HepG2 (cell line): ENCODE measurements at places on chromosomes 4 and X. TPM values are rescaled to one million over a fixed set of nuclear protein-coding genes. Genes with fewer than 3 reads are reported as not detected.

Gene CT45A10
- polyA plus RNA-seq: not detected in 2 replicates

DNA sequence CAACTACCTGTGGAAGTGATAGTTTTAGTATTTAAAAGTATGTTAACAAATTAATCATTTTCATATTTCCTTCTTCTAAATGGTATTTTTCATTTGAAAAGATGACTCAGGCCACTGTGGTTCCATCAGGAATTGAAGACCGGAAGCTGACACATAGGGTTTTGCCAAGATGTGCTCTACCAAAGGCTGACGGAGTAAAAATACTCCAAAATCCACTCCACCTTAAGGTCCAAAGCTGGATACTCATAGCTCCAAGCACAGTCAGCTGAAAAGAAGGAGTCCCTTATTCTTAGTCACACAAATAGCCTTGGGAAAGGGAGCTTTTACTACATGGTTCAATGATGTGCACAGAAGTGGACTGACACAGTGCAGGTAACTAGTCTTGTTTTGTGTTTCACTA lies 472.0 kb downstream of the ARAP2 start:
- DNase-seq: no peak

- no peak for DNase-seq
Observed at GRCh38 chr4:170979736-170980135, 833.5 kb upstream of the GALNTL6 start.

DNA sequence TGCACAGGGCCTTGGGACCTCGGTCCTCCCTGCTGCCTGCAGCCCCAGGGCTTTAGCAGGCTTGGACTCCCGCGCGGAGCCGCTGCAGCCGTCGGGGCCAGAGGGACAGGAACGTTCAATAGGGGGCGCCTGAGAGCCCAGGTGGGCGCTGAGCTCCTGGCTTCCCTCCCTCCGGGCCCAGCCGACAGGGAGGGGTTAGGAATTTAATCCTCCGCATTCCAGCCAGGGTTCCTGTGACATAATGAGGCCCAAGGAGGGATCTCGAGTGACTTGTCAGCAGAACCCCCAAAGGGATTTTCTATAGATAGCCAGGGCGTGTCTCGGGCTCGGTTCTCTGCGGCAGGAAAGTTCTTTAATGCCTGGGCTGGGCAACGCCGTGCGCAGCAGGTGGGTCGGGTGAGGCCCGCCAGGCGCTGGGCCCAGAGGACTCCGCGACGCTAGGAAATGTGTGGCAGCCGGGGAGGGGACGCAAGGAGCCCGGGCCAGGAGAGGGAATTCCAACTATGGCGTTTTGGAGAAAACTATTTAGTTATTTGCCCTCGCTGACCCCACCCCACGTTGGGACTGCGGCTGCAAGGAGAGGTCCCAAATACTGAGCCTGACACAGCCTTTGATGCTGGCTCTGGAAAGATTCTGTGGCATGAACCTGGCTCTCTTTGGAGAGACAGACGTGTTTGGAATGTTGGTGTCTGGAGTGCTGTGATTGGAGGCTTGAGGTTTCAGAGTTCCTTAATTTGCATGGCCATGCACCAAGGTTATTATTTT lies 285.2 kb upstream of the GATB start:
- peak; percentile 4 for DNase-seq

DNA sequence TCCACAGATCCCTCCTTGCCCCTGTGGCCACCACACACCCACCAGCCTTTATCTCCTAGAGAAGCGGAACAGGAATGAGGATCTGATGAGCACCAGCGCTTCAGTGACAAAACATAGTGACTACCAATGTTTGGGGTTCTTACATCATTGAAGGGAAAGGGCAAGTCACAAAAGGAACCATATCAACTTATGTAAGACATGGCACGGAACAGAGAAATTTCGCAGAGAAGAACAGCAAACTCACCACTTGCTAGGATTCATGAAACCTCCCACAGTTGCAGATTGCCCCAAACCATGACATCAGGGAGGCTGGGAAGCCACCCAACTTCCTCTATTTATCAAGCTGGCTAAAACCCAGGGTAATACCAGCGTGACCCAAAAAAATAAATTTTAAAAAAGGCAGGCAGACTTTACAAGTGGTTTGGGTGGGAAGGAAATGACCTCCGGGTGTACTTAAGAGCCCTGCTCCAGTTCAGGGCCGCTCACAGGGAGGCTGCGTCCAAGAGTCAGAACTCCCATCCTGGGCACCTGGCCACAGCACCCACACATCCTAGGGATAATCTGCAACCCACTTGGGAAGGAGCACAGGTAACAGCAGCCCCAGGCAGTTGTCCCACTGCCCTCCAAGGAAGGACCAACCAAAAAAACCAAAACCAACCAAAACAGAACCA lies 36.0 kb downstream of the ADGRG2 start:
- DNase-seq: no peak

Gene PPP2R2C
- 7.0 and 8.6 TPM in 2 replicates for polyA plus RNA-seq

GRCh38 chrX:40291553-40291952 lies 193.8 kb upstream of the BCOR start:
- DNase-seq: no peak

- no peak for DNase-seq
Observed at GRCh38 chr4:35124106-35124505, 1120.2 kb downstream of the ARAP2 start.

Gene FABP2
- 0.72 and 0.78 TPM in 2 replicates for polyA plus RNA-seq

DNA sequence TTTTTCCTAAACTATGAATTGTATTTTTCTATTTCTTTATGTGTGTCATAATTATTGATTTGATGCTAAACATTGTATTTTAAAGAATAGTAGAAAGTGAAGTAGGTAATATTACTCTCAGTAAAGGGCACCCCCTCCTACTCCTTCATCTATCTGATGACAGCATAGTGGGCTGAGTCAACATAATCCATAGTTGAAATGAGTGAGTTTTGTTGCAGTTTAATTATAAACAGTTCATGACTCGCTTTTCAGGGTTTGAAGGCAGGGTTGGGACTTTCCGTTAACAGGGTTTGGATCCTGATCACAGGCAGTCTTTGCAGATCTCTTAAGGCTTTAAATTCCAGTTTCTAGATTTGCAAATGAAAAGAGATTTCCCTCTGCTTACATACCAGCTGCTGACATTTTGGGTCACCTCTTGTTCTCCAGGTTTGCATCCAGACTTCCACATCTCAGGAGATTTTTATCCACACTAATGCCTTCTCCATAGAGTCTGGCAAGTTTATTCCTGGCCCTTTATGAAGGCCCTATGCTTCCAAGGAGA lies 54.0 kb upstream of the TACR3 start:
- no peak for DNase-seq

Gene STK26
- 11.1 and 16.9 TPM in 2 replicates for polyA plus RNA-seq

Gene PRSS12
- 0.03 TPM in 1 of 2 replicates, not detected in the other for polyA plus RNA-seq

DNA sequence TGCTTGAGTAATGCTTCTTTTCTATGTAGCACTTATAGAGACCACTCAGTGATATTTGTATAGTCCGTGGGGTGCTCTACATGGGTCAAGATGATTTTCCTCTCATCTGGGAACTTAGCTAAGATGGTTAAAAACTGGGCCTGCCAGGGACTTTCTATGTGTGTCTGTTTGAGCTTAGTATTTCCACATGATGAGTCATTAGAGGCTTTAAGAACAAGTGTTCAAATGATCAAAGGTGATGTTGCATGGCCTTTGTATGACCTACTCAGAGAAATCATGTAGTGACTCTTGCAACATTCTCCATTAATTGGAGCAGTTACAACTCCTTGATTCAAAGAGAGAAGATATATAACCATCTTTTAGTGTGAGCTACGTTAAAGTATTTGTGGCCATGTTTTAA lies 1480.5 kb upstream of the IGFBP7 start:
- DNase-seq: no peak

- DNase-seq: no peak
Observed at GRCh38 chr4:41060352-41061334, 153.7 kb downstream of the APBB2 start.

Gene VEGFC
- polyA plus RNA-seq: not detected in 2 replicates

GRCh38 chr4:139596034-139596683 lies 40.1 kb upstream of the SETD7 start:
- DNase-seq: no peak

- no peak for DNase-seq
Observed at GRCh38 chr4:10034136-10034535, 12.8 kb upstream of the SLC2A9 start.

DNA sequence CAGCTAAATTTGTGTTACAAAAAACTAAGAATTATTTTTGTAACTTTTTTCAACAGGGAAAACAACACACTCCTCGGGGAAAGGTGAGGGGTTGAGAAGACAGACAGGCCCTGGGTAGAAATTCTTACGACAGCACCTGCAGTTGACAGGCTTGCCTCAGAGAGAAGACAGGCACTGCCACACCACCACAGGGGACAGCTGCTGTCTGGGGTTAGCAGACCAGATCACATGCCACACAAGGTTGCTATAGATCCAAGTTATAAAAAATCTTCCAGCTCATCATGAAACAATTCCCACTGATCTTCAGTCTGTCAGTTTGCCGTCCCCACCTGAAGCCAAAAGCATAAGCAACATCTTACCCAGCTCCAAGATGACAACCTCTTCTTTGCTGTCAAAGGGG lies 143.2 kb upstream of the ZCCHC13 start:
- no peak for DNase-seq

GRCh38 chr4:139210486-139210885 lies 33.5 kb upstream of the ELF2 start:
- no peak for DNase-seq

Gene TLL1
- polyA plus RNA-seq: not detected in 2 replicates
